Testis (tissue), 5 donors: ENCODE measurements at places on chromosomes 7 and 10. TPM values are rescaled to one million over a fixed set of nuclear protein-coding genes. Genes with fewer than 3 reads are reported as not detected.

The AKR1C8 gene
- 0.33 TPM for polyA plus RNA-seq

- H3K4me1 ChIP-seq, result peaks cover 38% of the 10 kb centered on the region
- H3K36me3 ChIP-seq, result no peaks in the 10 kb centered on the region
- H3K4me3 ChIP-seq, result no peak overlapping the region
- DNase-seq, result peak; percentile 59
Measured at GRCh38 chr10:30812018-30812851, 182.7 kb upstream of the LYZL2 start.

DNA sequence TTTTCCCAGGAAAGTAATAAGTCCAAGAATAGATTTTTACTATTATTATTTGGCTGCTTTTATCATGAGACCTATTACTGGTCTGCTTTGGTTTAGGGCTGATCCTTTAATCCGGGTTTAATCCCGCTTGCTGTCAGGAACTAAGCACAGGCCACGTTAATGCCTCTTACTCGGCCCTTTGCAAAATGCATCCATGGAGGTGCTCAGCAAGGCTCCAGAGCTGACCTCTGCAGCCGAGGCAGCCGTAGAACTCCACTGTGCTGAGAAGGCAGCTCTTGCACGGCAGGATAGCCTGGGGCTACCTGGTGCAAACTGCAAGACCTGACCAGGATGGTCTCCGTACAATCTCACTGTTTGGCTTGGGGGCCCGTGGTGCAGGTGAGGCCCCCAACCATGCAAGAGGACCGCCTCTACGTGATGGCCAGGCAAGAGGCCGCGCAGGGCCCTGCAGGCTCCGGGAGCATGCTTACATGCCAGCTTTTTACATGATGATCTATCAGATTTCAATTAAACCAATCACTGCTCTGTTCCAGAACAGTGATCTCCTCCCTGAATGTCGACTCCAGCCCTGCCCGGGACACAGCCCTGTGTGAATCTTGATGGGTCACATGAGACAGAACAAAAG is 10.4 kb upstream of the CALML3 start:
- H3K4me3 ChIP-seq, result no peak overlapping the region
- H3K27me3 ChIP-seq, result no peaks in the 10 kb centered on the region
- H3K36me3 ChIP-seq, result no peaks in the 10 kb centered on the region
- no peak overlapping the region for H3K27ac ChIP-seq

DNA sequence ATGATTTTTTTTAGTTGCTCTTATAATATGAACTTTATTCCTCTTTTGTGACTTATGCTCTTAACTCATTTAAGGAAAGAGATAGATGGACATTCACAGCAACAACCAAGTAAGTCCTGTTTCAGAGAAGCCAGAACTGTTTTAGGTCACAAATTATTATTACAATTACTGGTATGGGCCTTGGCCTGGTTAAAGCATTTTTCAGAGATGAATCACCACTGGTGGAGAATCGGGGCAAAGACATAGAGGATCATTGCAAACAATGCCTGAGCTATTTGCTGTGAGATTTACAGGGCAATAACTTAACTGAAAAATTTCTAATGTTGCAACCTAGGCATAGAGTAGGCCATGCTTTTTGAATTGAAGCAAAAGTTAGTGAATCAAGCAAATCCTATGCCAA is 138.0 kb upstream of the YAE1 start:
- no peak for DNase-seq
- no peak overlapping the region for H3K4me3 ChIP-seq
- no peaks in the 10 kb centered on the region for H3K4me1 ChIP-seq
- H3K27ac ChIP-seq, result no peak overlapping the region
- no peaks in the 10 kb centered on the region for H3K27me3 ChIP-seq

- H3K4me1 ChIP-seq, result no peaks in the 10 kb centered on the region
- no peak overlapping the region for H3K4me3 ChIP-seq
- no peak overlapping the region for H3K27ac ChIP-seq
- no peak for DNase-seq
- H3K27me3 ChIP-seq, result no peaks in the 10 kb centered on the region
Measured at GRCh38 chr7:81873559-81873958, 103.7 kb upstream of the HGF start.

GRCh38 chr7:39073432-39073831 is 95.7 kb downstream of the POU6F2 start:
- no peak for DNase-seq
- H3K27me3 ChIP-seq, result no peaks in the 10 kb centered on the region
- H3K4me3 ChIP-seq, result no peak overlapping the region
- no peaks in the 10 kb centered on the region for H3K36me3 ChIP-seq
- no peak overlapping the region for H3K27ac ChIP-seq

The OR2A5 gene
- polyA plus RNA-seq, result not detected

DNA sequence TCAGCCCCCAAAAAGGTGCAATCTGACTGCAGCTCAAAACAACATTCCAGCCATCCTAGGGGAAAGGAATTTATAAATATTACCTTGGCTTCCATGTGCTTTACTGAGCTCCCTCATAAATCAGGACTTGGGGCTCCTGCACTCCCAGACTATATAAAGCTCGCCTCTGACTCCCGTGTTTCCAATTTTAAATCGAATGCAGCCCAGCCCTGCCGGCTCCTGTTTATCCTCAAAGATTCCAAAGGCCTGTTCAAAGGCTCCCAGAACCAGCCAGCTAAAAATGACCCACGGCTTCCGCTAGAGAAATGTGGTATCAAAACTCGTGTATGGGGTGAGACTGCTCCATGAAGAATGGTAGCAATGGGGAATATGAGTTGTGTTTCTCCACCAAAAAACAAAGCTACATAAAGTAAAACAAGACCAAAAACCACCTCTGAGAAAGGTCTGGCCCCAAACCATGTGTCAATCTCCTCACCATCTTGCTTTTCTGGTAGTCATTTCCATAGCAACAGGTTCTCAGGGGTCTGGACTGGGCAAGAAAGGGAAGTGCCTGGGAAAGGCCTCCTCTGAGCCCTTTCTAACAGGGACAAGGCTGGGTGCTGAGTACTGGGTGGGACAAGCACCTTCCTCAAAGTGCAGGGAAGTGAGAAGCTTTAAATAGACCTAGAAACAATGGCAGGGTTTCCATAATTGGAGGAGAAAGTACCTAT is 5.1 kb downstream of the CALML3 start:
- DNase-seq, result no peak
- H3K27me3 ChIP-seq, result no peaks in the 10 kb centered on the region
- H3K4me3 ChIP-seq, result no peak overlapping the region
- no peak overlapping the region for H3K27ac ChIP-seq
- no peaks in the 10 kb centered on the region for H3K36me3 ChIP-seq

DNA sequence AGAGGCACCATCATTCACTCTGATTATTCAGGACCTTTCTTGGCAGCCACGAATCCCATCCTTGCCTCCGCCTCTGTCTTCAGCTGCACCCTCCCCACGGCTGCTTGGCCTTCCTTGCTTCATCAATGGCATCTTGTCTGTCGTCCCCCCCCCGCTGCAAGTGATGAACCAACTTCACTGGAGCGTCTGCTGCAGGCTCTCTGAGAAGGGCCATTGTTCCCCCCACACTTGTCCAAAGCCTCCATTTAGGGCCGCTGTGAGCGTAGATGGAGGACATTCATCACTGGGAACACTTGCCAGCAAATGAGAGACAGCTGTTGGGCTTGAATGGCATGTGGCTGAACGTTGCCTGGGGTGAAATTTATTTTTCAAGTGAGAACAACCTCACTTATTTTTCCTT is 20.1 kb downstream of the AFAP1L2 start:
- H3K27me3 ChIP-seq, result no peaks in the 10 kb centered on the region
- H3K4me3 ChIP-seq, result no peak overlapping the region
- H3K36me3 ChIP-seq, result no peaks in the 10 kb centered on the region
- no peak for DNase-seq

The ZNF746 gene
- 32.1 TPM for polyA plus RNA-seq

The CLDN3 gene
- 6.1 TPM for polyA plus RNA-seq

DNA sequence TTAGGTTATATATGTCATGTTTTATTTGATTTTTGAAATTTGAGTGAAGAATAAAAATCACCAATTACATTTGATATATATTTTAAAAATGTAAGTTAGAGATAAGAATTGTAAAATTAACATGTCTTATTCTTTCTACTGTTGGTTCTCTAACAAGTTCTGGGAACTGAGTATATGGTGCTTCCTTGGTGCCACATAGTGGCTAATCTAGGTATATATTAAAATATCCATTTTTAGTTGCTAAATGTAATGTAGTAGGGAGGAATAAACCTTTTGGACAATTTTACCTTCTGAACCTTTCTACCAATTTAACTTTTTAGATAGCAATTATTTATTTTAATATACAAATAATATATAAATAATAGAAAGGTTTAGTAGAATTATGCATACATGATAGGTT is 17.5 kb downstream of the CFAP69 start:
- H3K27me3 ChIP-seq, result no peaks in the 10 kb centered on the region
- H3K4me3 ChIP-seq, result no peak overlapping the region
- no peaks in the 10 kb centered on the region for H3K4me1 ChIP-seq
- no peak for DNase-seq

The HYAL4 gene
- polyA plus RNA-seq, result 2.4 TPM

The ASL gene
- 9.5 TPM for polyA plus RNA-seq

- no peaks in the 10 kb centered on the region for H3K27me3 ChIP-seq
- H3K4me3 ChIP-seq, result no peak overlapping the region
- H3K36me3 ChIP-seq, result no peaks in the 10 kb centered on the region
- no peaks in the 10 kb centered on the region for H3K4me1 ChIP-seq
- H3K27ac ChIP-seq, result no peak overlapping the region
- DNase-seq, result no peak
Measured at GRCh38 chr7:128151635-128152034, 89.4 kb upstream of the LEP start.

DNA sequence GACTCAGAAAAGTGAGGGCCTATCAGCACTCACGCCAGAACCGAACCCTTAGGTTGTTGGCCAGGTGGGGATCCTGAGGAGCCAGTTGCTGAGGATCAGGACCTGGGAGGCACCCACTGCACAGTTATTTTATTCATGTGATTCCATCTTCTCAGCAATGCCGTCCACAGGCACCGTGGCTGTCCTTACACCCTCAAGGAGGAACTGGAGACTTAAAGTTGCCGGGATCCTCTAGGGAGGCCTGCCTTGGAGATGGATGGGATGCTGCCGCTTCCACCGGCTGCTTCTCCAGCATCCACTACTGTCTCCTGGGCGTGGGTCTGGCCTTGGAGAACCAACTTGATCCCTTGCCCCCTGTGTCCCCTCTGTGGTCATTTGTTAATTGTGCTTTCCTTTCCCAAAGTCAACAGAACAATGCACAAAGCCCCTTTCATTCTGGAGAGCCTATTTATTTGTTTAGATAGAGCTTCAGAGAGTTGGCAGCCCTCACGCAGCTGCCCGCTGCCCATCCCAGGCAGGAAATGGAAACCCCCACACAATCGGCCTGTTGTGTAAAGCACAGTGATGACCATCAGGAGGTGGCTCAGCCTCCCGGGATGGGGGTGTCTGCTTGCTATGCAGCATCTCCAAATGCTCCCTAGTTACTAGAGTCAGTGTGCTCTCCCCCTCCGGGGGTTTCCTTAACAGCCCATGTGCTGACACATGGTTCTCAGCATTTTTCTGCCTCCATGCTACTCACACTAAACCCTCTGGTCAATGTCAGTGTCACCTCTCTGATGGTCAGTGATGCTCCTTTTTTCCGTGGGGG is 52.9 kb upstream of the IGFBP3 start:
- H3K27me3 ChIP-seq, result no peaks in the 10 kb centered on the region
- H3K36me3 ChIP-seq, result no peaks in the 10 kb centered on the region
- H3K27ac ChIP-seq, result no peak overlapping the region
- H3K4me3 ChIP-seq, result no peak overlapping the region
- H3K4me1 ChIP-seq, result peaks cover 16% of the 10 kb centered on the region
- peak; percentile 48 for DNase-seq

DNA sequence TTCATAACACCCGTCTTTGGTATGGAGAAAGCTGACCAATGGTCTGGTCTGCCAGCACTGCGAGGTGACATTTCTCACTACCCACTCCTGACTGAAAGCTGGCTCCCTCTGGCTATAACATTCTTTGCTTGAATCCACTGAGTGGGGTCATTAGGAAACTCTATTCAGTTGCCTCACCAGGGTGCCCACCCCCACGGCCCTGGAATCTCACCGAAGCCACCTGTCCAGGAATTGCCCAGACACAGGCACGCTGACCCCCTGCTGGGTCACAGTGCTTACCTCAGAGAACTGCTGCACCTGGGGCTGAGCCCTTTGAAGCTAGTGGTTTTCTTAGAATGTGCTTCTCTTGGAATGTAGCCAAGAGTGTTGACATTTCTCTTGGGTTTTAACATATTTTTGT is 28.6 kb downstream of the HECW1 start:
- no peaks in the 10 kb centered on the region for H3K4me1 ChIP-seq
- no peak overlapping the region for H3K27ac ChIP-seq
- H3K4me3 ChIP-seq, result no peak overlapping the region

GRCh38 chr10:89351412-89351779 is 23.6 kb downstream of the IFIT3 start:
- no peak for DNase-seq
- H3K4me3 ChIP-seq, result no peak overlapping the region
- H3K27me3 ChIP-seq, result no peaks in the 10 kb centered on the region
- H3K27ac ChIP-seq, result peak overlapping the region; percentile 14
- peaks cover 16% of the 10 kb centered on the region for H3K4me1 ChIP-seq

The PDZD8 gene
- polyA plus RNA-seq, result 107 TPM

- H3K27ac ChIP-seq, result no peak overlapping the region
- H3K4me1 ChIP-seq, result no peaks in the 10 kb centered on the region
- no peak overlapping the region for H3K4me3 ChIP-seq
- DNase-seq, result no peak
- no peaks in the 10 kb centered on the region for H3K36me3 ChIP-seq
Measured at GRCh38 chr10:60208676-60209269, 180.9 kb downstream of the ANK3 start.

DNA sequence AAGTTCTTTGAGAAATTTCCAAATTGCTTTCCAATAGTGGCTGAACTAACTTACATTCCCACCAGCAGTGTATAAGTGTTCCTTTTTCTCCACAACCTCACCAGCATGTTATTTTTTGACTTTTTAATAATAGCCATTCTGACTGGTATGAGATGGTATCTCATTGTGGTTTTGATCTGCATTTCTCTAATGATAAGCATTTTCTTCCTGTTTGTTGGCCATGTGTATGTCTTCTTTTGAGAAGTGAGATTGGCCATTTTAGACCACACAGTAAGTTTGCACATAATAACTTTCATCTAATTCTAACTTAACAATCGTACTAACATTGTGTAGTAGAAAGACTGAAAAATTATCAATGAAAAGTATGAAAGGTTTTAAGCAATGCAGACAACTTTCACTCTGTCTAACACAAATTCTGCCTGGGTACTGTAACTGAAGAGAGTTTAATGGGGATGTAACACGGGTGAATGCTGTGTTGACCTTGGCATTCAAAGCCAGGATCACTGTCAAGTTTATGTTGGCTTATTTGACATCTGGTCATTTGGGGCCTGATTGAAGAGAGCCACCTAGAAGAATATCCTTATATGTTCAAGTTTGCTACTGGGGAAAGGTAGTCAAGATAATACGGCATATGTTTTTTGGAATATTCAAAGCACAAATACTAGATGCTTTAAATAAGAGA is 50.4 kb downstream of the FAM171A1 start:
- no peaks in the 10 kb centered on the region for H3K36me3 ChIP-seq
- peaks cover 5% of the 10 kb centered on the region for H3K4me1 ChIP-seq
- no peaks in the 10 kb centered on the region for H3K27me3 ChIP-seq
